ENCODE measurements at places on chromosomes 5 and 9.
A peak's percentile ranks its signal among the peaks of the same experiment; 100 is the strongest.

- no peak for DNase-seq
Measured at GRCh38 chr5:119470105-119470763, 17.9 kb downstream of the HSD17B4 start.

DNA sequence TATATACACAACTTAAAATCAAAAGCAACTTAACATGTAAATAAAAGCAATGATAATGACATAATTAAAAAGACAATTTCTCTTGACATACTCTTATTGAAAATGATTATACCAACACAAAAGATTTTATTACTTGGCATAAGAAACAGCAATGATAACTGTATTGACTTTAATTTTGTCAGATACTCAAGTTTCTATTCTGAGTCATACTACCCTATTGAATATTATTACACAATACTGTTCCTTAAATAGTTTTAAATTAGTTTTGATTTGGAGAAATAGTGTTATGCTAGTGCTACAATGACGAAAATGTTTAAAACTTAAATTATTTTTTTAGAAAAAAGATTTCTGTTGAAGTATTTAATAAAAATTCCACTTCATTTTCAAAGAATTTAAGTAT lies 1319.3 kb upstream of the C9orf72 start:
- DNase-seq = no peak

DNA sequence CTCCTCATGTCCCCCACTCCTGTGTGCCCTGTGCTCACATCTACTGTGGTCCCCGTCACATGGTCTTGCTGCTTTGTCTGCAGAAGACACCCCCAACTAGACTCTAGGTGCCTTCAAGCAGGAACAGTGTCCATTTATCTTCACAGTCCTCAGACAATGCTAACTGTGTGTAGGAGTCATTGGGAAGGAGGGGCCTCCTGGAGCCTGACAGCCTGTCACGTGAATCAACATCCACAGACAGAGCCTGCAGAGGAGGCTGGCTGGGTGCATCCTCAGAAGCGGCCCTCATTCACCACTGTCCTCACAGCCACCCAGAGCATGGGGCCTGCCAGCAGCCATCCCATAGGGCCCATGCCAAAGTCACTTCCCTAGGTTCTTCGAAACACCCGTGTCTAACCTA lies 98.7 kb downstream of the MED10 start:
- peak; percentile 6 for DNase-seq

DNA sequence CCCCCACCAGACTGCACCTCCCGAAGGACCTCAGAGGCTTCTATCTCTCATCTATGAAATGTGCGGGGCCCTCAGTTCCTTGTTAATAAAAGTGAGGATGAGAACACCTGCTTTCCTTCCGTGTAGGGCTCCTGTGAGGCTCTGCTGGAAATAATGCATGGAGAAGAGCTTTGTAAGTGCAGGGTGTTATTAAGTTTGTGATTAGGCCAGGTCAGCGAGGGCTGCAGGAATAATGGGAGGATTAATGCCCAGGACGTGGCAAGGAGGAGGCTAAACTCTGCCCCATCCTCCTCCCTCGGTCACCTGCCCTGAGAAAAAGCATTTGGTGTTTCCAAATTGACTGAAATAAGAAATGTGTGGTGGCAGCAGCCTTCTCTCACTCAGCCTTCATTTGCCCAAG lies 83.5 kb upstream of the HSPA9 start:
- DNase-seq = no peak

DNA sequence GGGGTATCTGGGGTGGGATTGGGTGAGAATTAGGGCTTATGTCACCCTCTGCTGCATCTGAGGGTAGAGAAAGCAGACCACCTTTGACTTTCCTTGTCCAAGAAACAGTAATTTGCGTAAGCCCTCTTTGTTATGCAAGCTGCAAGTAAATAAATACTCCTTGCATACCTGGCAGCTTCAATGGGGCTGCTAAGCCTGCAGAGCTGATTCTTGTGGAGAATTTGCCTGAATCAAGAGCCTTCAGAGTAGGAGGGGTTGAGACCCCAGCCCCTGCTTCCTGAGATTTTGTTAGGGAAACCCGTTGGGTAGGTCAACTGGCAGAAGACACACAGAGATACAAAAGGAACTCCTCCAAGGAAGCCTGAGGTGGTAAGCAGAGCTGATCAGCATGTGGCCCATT lies 515.1 kb downstream of the DMAC1 start:
- no peak for DNase-seq

DNA sequence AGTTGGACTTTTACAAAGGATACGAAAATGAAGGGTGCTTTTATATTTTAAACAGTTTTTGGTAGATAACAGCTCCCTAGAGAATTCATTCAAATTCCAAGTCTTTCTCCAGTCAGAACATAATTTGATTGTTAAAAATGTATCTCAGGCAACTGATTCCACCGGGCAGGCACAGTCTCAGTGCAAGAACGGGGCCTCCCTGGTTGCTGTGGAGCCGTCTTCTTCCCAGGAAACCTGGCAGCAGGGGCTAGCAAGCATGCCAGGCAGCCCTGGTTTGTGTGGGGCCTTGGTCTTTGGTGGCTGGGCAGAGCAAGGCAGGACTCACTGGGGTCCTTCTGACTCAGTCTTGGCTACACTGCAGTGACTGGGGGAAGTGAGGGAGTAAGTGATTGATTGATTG lies 143.5 kb downstream of the NXNL2 start:
- DNase-seq = no peak

- DNase-seq = no peak
Measured at GRCh38 chr5:138661291-138661960, 86.2 kb upstream of the HSPA9 start.

- no peak for DNase-seq
Measured at GRCh38 chr5:6554812-6555211, 78.0 kb downstream of the NSUN2 start.

- no peak for DNase-seq
Measured at GRCh38 chr5:168869615-168870227, 290.6 kb upstream of the PANK3 start.

GRCh38 chr5:13749766-13750165 lies 194.7 kb downstream of the DNAH5 start:
- no peak for DNase-seq

GRCh38 chr9:1031951-1032601 lies 18.1 kb upstream of the DMRT2 start:
- no peak for DNase-seq

- no peak for DNase-seq
Measured at GRCh38 chr5:166324372-166324771, 1967.1 kb upstream of the WWC1 start.

GRCh38 chr9:800591-801150 lies 40.8 kb upstream of the DMRT1 start:
- DNase-seq = no peak

GRCh38 chr9:123129423-123129822 lies 96.0 kb downstream of the GPR21 start:
- no peak for DNase-seq

DNA sequence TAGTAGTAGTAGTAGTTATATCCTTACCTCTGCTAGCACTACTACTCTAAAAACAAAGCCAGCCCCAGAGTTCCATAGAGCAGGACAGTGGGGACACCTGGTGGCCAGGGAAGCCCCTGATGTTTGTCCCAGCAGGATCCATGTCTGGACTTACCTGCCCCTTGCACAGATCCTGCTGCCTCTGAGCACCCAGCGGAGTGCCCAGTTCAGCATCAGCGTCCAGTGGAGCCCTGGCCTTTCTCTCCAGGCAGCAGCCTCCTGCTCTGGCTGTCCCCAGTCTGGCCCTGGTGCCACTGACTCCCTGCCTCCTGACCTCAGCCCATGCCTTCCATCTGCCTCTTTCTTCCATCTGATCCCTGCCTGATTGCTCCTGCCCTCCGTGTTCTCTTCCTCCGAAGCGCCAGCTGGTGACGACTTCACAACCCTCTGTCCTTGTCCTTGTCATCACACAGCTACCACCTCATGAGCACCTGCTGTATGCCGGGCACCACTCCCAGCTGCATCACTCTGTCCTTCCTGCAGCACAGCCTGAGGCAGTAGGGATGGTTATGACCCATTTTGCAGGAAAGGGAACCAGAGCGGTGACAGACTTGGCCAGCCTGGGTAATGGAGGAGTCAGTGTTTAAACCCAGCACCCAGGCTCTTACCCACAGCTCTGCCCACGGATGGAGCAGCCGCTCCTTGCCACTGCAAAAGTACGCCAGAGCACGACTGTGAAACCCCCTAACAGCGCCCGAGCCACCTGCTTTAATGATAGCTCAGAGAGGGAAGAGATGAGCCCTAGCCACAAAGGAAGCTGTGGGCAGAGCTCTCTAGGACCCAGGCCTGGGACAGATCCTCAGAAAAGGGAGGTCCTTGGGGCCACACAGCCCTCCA lies 11.5 kb downstream of the SARDH start:
- no peak for DNase-seq

DNA sequence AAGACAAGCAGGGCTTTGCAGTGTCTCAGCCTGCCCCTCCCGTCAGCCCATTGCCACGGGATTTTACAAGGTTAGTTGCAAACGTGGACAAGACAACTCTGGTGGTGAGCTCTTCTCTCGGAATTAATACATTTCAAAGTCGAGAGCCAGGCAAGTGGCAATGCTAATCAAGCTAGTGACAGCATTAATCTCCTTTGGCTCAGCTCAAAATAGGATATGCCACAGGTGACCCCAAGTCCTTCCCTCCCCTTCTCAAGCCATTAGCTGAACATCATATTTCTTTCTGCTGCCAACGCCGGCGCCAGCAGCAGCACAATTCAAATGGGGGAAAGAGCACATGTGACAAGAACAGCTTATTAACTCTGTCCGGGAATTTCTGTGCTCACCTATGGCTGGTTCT lies 190.1 kb downstream of the ATPSCKMT start:
- DNase-seq = no peak

DNA sequence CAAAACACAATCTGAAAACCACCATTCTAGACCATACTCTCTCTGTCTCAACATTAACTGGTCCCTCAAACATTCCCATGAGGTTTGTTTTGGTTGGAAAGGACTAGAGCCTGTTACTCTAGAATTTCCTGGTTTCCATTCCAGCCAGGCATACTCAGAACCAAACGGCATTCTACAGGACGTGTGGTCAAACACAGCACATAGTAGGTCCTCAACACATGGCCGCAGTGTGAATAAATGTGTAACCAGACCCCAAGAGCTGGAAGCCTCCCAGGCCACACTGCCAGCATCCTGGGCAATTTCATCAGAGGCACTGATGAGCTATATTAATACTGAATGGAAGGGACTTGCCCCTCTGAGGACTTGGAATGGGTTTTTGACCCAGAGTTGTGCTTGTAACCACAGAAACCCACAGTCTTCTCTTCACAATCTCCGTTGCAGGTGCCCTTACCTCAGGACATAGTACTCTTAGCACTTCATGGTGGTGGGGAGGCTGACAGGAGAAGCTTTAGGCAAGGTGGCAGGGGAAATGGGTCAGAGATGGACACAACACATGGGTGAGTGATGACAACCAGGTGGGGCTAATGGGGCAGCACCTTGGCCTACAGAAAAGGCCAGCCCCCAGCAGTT lies 66.0 kb downstream of the ZNF366 start:
- DNase-seq = no peak

GRCh38 chr9:89505911-89506310 lies 8.0 kb upstream of the SEMA4D start:
- no peak for DNase-seq

- no peak for DNase-seq
Measured at GRCh38 chr5:154860765-154861164, 2.3 kb downstream of the CNOT8 start.

DNA sequence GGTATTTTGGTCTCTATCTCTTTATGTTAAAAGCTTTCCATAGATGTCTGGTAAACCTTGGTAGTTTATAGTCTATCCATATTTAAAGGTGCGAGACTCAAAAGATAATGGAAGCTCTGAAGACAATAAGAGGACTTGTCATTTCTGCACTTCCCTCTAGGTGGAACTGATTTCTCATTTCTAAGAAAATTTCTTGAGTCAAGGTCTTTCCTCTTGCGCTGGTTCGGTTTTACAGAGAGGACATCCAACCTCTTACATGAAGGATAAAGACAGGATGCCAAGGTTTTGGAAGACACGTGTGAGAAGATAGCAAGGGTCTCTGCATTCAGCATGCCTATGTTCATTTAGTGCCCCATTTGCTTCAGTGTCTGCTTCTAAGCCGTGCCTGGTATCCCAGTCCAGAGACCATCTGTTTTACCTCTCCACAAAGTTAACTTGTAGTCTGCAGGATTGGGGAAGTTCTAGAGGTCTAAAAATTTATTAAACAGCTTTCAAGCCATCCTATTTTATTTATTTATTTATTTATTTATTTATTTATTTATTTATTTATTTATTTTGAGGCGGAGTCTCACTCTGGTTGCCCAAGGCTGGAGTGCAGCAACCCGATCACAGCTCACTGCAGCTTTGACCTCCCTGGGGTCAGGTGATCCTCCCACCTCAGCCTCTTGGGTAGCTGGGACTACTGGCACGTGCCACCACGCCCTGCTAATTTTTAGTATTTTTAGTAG lies 41.6 kb downstream of the KIAA1191 start:
- DNase-seq = no peak

DNA sequence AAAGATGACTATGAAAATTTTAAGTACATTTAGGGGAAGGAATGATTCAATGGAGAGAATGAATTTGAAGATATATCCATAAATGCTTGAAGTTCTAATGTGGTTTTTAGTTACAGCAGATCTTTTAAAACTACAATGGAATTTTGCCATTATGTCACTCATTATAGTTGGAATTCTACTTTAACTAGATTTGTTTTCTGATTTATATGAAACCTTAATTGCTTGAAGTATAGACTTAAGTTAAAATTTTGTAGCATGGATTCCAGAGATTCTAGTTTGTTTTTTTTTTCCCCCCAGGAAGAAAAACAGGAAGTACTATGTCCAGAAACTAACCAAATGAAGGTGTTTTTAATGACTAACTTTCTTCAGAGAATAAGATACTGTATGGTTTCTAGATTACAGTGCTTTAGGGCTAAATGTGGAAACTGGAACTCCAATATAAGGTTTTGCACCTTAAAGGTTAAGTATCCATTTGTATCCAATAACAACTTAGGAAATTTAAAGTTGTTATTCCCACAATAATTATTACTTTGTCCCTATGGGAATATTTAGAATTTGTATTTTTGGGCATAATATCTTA lies 70.3 kb downstream of the ZSWIM6 start:
- DNase-seq = no peak

DNA sequence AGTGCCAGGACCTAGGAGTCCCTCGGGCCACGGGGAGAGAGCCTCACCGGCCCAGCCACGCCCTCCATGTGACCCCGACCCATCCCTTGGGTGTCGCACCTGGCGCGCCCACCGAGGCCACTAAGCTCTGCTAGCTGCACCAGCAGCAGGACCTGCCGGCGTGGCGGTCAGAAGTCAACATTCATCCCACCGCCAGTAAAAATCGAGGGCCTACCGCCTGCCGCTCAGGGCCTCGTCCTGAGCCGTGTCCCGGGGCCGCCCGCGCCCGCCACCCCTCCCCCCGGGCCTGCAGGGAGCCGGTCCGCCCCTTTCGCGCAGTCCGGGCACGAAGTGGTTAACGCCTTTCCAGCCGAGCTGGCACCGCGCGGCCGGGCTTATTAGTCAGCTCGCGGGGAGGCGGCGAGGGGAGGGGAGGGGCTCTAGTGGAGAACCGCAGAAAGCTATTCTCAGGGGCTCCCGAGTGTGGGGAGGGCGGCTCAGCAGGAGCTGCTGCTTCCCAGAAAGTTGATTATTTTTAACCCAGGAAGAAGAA lies 124.4 kb downstream of the C9orf50 start:
- peak; percentile 86 for DNase-seq

All from caudate nucleus (tissue), 63 donors.